ENCODE measurements at places on chromosomes 5 and 9.

- DNase-seq: no peak
These were observed 152.1 kb downstream of the FSTL4 start for GRCh38 chr5:133460172-133460758.

DNA sequence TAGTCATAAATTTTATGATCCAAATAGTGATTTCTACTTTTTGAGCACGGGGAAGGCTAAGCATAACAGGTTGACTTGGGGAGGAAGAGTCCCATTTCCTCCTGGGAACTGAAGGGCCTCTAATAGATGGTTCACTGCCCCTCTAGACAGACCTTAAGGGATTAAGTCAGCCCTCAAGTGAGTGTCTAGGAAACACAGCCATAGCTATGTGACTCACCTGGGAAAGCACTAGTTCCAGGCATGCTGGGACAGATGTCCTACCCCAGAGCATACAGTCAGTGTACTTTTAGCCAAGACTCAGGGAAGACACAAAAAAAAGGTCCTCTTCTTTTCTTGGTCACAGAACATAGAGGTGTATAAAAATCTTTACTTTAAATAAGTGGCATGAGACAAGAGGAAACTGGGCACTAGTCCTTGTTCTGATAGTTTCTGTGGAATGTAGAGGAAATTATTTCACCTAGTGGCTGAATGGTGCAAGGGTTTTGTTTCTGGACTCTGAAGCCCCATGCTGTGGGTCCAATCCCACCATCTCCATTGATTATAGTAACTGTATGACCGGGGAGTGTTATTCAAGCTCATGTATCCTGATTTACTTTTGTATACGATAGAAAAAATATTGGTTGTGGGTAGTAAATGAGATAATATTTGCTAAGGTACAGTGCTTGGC lies 86.0 kb downstream of the NREP start:
- no peak for DNase-seq

- DNase-seq: no peak
These were observed 14.4 kb downstream of the HNRNPK start for GRCh38 chr9:83965350-83966208.

GRCh38 chr9:16318516-16319060 lies 551.9 kb downstream of the BNC2 start:
- peak; percentile 5 for DNase-seq

DNA sequence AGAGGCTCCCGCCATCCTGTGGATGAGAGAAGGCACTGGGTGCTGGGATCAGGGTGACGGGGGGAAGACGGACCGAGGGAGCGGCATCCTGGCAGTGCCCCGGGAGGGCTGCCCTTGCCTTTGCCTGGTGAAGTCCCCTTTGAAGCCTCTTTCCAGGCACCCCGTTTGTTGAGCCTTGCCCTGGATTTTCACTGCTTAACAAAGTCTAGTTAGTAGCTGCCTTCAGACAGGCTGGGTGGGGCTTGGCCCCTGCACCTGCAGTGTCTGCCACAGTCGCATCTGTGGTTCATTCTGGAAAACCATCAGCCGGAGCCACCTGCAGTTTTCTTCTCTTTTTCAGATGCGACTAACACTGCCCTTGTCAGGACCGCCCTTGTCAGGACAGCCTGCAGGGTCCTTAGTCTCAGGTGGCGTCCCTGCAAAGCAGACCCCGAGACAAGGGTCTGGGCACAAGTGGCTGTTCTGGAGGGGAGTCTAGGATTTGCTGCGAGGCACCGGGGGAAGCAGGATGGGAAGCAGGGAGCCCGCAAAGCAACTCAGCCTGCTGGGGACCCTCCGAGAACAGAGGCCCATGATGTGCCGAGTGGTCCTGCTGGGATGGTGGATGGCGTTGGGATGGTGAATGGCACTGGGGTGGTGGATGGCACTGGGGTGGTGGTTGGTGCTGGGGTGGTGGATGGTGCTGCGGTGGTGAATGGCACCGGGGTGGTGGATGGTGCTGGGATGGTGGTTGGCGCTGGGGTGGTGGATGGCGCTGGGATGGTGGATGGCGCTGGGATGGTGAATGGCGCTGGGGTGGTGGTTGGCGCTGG lies 147.9 kb upstream of the COL5A1 start:
- no peak for DNase-seq

DNA sequence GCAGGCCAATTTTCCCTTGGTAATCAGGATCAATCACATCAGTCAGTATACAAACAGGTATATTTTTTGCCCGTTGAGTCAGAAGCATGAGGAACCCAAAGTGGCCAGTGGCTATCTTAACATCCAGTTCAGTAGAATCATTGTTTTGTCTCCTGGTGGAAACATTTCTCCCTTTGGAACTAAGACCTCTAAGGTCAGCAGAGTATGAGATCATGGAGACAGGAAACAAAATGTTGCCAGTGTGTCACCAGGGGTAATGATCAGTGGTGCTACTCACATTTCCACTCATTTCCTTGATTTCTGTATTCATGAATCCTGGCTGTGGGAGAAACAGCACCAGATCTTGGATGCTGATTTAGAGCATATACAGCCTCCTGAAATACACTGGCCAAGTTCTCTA lies 553.0 kb downstream of the CSNK1G3 start:
- no peak for DNase-seq

DNA sequence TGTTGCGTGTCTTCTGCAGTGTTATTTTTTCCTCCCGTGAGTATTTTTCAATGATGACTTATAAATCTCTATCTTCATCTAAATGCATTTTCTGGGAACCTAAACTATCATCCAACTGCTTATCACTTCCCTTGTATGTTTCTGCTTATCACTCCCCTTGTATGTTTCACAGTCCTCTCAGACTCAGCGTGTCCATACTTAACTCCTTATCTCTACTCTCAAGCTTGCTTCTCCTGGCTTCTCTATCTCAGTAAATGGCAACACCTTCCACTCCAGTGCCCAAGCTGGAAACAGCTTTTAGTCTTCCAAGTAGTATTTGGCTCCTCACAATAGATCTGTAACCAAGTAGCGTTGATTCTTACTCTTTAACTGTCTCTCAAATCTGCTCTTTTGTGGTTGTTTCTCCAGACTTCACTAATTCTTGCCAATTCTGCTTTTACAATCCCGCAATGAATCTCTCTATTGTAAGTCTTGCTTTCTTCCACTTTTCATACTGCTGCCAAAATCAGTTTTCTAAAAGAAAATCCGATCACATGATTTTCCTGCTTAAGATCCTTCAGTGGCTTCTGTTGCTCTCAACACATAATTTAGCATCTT lies 33.8 kb upstream of the TXNDC8 start:
- DNase-seq: no peak

GRCh38 chr9:28720746-28721145 lies 1147.5 kb upstream of the C9orf72 start:
- no peak for DNase-seq

GRCh38 chr5:155480731-155481131 lies 467.2 kb downstream of the KIF4B start:
- DNase-seq: no peak

- DNase-seq: no peak
These were observed 348.4 kb upstream of the FTMT start for GRCh38 chr5:121503111-121503840.

- no peak for DNase-seq
These were observed 682 bp upstream of the SPTAN1 start for GRCh38 chr9:128551657-128552152.

DNA sequence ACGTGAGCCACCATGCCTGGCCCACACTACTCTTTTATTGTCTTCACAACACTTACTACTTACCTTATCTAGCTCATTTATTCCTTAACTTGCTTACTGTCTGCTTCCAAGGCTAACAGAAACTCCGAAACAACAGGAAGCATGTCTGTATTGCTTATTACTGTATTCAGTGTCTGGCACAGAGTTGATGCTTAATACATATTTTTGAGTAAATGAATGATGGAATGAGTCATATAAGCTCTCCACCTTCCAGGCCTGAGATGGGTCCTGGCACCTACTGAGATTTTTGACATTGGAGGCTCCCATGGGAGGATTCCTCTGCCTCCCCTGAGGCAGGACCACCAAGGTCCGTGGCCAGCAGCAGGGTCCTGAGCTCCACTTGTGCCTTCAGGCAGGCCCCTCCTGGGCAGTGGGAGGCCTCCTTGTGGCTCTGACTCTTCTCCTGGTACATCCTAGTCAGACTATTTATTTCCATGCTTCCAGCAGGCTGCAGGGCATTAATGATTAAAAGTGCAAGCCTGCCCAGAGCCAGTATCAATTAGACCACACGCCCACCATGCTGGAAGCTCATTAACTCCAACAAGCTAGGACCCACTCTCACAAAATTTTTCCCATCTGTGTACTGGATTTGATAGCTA lies 76.5 kb upstream of the CTNNA1 start:
- no peak for DNase-seq

DNA sequence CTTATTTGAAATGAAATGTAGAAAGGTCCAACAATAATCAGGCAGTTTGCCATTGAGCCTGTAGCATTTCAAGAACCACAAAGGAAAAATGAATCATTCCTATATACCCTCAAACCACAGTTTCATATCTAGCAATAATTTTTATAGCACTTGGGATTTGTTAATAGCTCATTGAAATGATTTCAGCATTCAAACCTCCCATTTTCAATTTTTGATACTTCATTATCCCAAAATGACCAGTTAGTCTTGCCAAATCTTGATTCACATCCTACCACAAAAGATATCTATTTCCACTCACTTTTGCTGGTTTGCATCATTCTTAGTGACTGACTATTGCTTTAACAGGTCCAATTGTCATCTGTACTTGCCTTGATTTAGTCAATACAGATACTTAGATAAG lies 790.1 kb downstream of the TLE1 start:
- DNase-seq: no peak

DNA sequence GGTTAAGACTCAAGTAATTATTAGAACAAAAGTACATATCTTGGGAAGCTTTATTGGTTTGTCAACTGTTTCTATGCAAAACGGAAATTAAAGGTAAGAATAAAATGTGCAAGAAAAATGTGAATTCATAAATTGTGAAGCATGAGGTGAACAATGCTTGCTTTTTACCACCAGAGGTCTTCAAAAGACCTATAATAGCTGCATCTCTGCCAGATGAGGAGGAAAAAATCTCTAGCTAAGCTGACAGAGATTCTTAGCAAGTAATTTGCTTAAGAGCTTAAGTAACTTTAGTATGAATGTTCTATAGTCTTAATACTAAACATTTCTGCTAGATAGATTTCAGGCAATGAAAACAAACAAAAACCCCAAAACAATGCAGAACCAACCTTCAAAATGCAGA lies 54.1 kb downstream of the MRPS30 start:
- DNase-seq: no peak

Data from NCI-H2227 treated with DMSO at 0.1 percent for 48 hours (cell line).